Hindlimb muscle (tissue), 1 donor: ENCODE measurements at places on chromosomes 13 and 19.

DNA sequence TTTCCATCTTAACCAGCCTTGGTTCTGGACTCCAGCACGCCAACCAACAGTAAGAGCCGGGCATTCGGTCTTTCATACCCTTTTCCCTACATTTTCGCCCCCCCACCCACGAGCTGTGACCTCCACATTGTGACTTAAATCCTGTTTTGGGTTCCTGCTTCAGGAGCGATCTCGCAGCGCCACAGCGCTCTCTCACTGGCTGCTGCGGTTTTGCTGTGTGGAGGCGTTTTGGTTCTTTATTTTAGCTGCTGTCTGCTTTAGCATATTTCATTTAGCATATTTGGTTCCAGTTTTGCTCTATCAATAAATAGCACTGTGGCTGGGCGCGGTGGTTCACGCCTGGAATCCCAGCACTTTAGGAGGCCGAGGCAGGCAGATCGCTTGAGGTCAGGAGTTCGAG lies 19.5 kb upstream of the SLC39A3 start:
- no peak for DNase-seq

DNA sequence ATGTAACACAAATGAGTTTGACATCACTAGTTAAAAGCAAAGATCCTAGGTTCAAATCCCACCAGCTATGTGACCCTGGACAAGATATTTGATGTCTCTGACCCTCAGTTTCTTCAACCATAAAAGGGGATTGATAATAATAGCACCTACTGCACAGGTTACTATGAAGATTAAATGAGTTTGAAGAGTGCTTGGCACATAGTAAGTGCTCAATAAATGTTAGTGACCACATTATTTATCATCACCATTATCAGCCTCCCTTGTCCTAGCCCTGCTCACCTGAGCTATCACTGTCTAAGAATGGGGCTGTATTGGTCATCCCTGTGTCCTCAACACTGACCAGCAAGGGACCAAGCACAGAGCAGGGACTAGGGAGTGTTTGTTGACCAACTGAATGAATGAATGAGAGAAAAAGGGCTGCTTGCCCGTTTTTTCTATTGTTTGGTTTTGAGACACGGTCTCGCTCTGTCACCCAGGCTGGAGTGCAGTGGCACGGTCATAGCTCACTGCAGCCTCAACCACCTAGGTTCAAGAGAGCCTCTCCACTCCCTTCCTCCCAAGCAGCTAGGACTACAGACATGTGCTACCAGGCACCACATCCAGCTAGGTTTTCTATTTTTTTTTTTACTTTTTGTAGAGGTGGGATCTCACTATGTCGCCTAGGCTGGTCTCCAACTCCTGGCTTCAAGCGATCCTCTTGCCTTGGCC lies 26.6 kb upstream of the DACT3 start:
- no peak for DNase-seq

DNA sequence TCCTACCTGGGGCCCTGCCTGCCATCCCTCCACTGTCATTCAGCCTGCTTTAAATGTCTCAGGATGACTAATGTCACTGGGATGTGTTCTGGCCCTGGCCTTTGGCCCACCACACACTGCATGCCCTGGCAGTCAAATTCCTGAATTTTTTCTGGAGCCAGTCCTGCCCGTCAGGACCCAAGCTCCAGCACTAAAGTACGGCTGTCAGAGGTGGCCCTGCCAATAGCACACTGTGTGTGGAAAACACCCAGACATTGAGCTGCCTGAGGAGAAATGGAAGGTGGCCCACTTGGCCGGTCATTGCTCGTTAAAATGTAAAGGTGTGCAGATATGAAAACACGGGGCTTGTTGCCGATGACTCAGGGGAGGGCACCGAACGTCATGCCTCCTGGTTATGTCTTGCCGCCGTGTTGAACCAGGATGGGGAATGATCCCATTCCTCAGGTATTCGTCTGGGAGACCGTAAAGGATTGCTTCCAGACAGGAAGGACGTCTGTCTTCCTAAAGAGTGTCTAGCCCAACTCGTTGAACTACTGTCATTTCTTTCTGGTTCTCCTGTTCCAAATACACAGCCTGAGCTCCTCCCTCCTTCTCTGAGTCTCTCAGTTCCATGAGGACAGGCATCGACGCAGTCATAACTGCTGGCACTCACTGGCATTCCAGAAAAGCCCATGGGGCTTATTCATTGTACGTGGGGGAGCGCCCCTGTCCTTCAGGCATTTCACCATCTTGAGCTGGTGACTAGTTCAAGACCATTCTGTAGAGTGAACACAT lies 40.6 kb downstream of the COL4A2 start:
- DNase-seq, result no peak

- no peak for DNase-seq
These were observed 2.3 kb downstream of the ATP13A1 start for GRCh38 chr19:19661141-19661674.

DNA sequence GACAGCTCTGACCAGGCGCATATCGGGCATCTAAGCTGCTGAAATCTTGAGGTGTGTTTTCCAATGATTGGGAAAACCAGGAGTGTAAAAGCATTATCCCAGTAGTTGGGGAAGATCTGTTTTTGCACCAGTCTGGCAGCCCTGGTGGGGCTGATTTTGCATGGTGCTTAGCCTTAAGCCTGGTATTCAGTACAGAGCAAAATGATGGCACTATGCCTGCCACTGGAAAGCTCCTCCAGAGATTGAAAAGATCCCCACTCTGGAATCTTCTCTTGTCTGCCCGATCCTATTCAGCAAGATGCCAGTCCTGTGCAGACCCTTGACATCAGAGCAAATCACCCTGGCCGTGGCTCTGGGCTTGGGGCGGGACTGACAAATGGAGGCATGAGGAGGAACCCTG lies 44.7 kb upstream of the SIAH3 start:
- DNase-seq, result no peak

DNA sequence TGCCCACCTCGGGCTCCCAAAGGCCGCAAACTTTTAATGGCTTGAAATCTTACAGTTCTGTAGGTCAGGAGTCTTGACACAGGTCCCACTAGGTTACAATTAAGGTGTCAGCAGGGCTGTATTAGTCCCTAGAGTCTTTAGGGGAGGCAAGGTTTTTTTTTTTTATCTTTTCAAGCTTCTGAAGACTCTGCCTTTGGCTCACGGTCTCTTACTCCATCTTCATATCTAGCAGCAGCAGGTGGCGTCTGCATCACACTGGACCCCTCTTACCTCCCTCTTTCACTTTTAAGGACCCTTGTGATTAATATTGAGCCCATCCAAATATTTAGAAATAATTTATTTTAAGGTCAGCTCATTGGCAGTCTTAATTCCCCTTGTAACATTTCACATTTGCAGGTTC lies 11.6 kb downstream of the MIR17HG start:
- no peak for DNase-seq

DNA sequence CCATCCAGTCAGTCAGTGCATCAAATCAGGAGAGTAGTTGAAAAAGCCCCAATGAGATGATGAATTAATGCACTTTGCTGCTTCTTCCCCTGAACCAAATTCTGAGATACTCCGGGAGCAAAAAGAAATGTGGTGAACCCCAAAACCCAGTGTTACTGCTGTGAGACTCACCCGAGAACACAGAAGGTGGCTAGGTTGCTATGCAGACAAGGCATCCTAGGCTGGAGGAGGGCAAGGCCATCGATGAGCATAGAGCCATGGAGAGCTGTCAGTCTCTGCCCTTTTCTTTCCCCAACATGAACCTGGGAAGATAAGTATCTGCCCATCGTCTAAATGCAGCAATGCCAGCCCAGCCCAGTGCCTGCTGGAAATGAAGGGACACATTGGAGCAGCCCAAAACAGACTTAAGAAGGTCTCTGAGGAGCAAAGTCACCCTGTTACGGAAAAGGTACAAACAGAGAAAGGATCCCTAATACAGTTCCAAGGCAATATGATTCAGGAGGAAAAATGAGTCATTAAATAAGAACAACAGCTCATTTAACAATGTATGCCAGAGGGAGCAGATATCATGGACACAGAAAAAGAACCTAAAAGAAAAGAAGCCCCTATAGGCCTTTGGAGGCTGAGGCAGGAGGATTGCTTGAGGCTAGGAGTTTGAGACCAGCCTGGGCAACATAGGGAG lies 272.0 kb downstream of the FOXO1 start:
- DNase-seq, result no peak

GRCh38 chr19:11586331-11586730 lies 8.9 kb upstream of the ACP5 start:
- no peak for DNase-seq

GRCh38 chr13:102715447-102715846 lies 20.6 kb upstream of the METTL21C start:
- DNase-seq, result no peak

DNA sequence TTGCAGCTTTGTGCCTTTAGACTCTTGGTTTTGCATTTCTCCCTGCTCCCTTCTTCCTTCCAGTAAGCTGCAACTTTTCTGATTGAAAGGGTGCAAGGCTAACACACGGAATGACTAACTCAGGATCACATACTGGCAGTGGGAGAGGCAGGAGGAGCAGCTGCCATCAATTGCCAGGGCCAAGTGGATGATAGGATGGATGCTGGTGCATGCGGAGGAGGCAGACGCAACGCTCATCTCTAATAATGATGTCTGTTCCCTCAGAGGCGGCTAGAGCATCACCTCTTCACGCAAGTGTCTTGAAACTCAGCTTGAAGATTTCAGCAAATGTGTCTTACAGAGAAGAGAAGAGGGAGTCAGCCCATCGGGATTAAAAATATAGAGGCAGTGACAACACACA lies 49.5 kb upstream of the TPM4 start:
- DNase-seq, result no peak

- no peak for DNase-seq
These were observed 12.5 kb downstream of the PBX4 start for GRCh38 chr19:19606021-19606420.

- DNase-seq, result no peak
These were observed 24.2 kb downstream of the ZFR2 start for GRCh38 chr19:3844596-3844995.

DNA sequence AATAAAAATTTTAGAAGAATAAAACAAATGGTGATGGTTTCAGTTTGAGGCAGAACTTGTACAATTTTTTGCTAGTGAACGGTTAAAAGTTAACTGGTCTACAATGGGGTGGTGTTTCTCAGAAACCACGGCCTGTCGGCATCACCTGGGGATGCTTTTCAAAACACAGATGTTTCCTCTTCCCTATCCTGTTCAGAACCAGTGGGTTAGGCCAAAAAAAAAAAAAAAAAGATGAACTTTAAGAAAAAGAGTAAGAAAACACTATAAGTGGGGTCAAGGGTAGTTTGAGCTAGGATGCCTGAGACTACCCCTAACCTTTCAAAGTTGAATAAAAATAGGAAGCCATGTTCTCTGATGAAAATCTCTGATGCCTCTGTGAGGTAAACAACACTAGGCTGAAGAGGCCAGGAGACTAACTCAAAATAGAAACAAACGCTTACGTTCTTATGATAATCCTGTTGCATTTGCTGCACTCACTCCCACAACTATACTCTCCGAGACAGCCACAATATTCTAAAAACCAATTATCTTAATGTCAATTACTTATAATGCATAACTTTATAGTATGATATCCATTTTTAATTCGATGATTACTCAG lies 3.3 kb downstream of the MTIF3 start:
- no peak for DNase-seq

DNA sequence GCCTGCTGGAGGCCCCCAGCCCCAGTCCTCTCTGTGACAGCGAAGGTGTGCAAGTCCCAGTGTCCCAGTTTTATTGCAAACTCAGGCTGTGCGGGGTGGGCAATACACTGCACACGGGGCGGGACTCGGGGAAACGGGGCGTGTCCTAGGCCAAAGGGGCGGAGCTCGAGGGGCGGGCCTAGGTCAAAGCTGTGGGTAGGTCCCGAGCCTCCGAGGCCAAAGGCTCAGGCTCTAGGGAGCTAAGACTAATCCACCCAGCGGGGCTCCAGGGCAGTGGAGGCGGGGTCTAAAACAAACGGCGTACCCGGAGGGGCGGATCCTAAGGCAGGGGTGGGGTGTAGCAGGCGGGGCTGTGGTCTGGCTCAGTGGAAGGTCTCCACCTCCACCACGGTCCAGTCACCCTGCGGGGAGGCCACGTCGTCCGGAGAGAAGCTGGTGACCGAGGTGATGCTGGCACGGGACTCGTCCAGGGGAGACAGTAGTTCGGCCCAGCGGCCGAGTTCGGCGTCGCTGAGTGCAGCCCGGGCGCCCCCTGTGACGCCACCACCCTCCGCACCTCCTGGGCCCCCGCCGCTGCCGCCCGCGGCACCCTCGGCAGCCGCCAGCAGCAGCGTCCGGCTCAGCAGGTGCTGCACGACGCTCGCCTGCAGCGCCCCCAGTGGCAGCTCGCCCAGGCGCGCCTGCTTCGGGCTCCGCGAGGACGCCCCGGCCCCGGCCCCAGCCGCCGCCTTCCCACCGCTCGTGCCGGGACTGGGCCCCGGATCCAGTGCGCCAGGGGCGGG lies 5.3 kb downstream of the PRR36 start:
- peak; percentile 85 for DNase-seq

- DNase-seq, result no peak
These were observed 10.3 kb downstream of the CYP2B6 start for GRCh38 chr19:41001243-41001971.

DNA sequence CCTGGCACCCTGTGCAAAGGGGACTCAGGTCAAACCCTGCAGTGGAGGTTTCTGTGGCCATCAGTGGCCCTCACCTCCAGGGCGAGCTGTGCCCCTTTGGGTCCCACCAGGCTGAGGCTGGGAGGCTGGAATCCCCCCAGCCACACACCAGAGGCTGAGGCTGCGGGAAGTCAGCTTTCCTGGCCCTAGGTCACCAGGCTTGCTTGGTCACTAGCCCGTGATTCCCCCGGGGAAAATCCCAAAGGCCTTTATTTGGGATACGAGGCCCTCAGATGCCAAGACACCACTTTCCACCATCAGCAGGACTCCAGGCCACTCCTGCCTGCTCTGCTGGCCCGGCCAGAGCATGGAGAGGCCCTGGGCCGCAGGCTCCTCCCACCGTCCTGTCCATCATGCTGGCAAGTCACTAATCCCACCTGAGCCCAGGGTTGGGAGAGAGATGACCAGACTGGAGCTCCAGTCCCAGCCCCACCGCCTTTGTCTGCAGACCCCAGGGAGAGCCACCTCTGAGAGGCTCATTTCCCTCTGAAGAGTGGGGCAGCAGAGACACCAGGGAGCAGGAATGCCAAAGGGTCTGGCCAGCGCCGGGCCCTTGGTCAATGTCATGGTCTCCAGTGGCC lies 4.7 kb downstream of the NKPD1 start:
- DNase-seq, result no peak

- no peak for DNase-seq
These were observed 25.3 kb downstream of the ESD start for GRCh38 chr13:46771693-46772092.

DNA sequence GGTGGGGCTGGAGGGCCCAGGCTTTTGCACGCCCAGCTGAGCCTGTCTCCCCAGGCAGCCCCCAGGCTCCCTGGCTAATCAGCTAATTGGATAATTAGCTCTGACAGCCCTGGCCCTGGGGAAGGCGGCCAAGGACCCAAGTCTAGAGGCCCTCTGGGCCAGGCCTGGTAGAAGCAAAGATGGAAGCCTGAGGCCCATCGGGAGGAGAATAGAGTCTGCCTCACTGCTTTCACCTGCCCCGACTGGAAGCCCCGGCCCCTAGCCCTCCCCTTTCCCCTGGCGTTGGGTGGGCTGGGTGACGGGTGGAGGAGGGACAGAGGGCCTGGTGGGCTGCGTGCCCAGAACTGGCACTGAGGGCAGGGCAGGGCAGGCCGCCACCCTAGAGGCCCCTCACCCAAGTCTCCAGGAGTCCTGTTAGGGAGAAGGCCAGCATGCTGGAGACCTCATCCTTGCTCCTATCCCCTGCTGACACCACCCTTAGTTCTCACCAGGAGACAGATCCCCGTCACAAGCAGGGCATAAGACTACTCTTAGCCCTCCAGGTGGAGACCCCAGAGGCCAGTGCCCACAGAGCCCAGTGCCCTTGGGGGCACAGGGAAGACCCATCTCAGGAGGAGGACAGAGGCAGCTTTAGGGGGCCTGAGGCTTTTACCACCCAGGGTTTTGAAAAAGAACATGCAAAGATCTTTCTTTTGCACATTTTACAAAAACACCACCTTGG lies 12.0 kb downstream of the LYL1 start:
- DNase-seq, result no peak
